ENCODE measurements at places on chromosomes 1 and 21.

DNA sequence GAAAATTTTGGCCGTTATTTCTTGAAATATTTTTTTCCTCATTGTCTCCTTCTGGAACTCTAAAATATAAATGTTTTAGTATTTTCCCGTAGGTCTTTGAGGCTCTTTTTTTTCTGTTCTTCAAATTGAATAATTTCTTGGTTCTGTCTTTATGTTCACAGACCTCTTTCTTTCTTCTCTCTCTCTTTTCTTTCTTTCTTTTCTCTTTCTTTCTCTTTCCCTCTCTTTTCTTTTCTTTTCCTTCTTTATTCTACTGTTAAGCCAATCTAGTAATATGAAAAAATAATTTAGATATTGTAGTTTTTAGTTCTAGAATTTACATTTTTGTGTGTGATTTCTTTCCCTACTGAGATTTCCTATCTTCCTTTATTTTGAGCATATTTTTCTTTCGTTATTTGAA, 30.1 kb downstream of the CLIC4 start:
- no peak for DNase-seq

DNA sequence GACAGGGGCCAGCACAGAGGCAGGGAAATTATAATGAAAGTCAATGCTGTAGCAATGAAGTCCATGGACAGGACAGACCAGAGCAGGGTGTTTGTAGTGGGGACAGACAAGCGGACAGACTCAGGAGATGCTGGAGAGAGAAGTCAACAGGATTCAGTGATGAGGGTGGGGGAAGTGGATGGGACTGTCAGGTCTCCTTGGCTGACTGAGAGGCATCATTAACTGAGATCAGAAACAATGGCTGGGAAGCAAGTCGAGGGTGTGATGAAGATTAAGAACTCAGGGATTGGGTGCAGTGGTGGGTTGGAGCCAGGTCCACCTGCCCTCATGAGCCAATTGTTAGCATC, 25.5 kb downstream of the CD58 start:
- DNase-seq, result no peak

GRCh38 chr1:23422241-23422877, 2.2 kb downstream of the TCEA3 start:
- DNase-seq, result peak; percentile 47

DNA sequence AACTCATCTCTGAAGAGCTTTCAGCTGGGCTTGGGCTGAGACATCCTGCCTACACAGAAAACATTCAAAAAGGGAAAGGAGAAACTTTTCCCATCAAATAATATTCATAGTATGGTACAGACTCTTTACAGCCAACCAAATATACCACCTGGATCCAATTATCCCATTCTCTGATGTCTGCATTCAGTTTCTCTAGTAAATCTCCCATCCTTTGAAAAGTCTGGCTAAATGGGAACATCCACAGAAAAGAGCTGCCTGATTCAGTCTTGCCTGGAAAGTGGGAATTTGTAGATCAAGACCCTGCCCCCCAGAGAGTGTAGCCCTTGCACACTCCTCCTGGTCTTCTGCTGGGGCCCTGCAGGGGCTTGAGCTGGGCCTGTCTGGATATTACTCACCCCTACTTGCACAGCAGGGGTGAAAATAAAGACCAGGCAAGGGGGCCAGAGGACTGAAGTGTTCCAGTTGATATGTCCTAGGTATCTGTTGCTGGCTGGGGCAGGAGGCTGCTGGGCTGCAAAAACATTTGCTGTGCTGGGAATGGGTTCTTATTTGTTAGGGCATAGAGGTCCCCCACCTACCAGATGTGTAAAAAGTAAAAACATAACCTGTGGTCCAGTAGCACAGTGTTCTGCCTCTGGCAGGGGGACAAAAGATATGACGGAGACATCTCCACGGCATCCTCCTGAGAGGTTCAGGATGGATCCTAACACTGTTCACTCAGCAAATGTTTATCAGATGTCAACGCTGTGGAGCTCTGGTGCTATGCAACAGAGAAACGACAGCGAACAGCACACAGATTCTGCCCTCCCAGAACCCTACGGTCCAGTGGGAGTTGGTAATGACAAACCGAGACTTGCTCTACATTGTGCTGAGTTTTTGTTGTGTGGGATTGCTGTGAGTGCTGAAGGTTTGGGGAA, 140.3 kb downstream of the PLXNA2 start:
- no peak for DNase-seq

DNA sequence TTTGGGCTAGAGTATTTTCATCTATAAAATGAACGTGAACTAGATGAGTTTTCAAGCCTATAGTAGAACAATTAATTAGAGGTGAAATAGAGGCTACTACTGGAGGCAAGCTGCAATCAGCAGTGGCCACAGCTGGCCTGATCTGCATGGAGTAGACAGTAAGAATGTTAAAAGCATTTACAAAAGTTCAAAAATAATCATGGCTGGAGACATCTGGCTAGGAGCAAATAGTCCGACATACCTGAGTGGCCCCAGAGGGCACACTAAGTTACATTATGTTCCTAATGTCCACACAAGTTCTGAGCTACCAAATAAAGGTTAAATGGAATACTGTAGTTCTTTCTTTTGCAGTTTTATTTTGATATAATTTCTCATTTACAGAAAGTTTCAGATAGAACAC, 28.0 kb downstream of the MPZL1 start:
- no peak for DNase-seq

- DNase-seq, result peak; percentile 84
Observed at GRCh38 chr1:66446261-66447001, 87.5 kb upstream of the SGIP1 start.

GRCh38 chr1:219576931-219577730, 35.8 kb downstream of the ZC3H11B start:
- no peak for DNase-seq

DNA sequence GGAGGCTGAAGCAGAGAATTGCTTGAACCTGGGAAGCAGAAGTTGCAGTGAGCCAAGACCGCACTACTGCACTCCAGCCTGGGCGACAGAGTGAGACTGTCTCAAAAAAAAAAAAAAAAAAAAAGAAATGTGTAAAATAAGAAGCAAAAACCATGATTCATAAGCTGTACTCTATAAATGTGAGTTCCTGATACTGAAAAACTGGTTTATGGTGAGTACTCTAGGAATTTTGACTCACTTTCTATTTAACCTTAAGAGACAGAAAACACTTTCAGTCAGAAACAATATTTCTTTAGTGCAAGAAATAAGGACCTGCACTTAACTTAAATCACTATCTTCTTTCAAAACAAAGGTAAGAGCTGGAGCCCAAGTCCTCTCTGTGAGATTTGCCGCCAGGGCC, 19.9 kb upstream of the POU2F1 start:
- DNase-seq, result no peak

DNA sequence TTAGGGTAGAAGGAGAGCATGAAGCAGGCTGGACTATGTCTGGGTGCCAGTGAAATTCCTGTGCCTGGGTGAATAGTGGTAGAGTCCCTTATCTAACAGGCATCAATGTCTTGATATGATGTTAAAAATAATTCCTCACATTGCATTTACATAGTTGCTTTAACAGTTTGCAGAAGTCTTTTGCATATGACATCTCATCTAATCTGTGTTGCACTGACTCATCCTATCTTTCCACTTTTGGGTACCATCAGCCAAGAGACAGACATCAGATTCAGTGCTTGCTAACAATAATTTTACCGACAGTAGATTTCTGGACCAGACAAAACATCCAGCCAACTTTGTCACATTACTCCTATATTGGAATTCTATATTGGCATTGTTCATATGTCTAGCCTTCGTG, 92.5 kb downstream of the WDR64 start:
- DNase-seq, result no peak

GRCh38 chr1:42926235-42926878, 32.3 kb downstream of the SLC2A1 start:
- DNase-seq, result no peak

DNA sequence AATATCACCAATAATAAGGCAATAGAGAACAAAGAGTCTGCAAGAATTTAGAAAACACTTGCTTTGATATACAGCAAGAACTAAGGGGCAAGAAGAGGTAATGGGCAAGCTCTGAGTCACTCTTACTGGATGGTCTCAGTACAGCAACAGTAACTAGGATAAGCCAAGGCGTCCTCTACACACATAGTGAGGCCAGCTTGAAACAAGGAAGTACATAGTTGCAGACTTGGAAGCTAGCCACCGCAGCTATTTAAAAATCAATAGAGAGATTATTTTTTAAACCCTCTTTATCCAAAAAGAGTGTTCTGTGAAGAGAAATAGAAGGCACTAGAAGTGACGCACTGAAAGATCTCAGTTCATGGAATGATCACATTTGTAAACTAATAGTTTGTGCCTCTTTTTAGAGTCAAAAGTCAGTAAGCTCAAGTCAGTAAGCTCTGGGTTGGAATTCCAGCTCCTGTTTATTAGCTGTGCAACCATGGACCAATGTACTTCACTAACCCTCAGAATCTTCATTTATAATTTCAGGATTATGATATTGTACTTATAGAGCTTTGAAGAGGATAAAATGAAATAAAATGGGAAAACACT, 118.6 kb downstream of the AKT3 start:
- DNase-seq, result no peak

GRCh38 chr1:228494970-228495853, 8.0 kb downstream of the RNF187 start:
- DNase-seq, result no peak

DNA sequence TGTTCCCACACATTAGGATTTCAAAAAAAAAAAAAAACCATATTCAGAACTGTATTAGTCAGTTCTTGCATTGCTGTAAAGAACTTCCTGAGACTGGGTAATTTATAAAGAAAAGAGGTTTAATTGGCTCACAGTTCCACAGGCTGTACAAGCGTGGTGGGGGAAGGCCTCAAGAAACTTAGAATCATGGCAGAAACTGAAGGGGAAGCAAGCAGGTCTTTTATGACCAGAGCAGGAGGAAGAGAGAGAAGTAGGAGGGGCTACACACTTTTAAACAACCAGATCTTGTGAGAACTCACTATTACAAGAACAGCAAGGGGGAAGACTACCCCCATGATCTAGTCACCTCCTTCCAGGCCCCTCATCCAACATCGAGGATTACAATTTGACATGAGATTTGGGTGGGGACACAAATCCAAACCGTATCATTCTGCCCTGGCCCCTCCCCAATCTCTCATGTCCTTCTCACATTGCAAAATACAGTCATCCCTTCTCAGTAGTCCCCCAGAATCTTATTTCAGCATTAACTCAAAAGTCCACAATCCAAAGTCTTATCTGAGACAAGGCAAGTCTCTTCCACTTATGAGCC, 51.8 kb downstream of the POU2F1 start:
- DNase-seq, result no peak

GRCh38 chr1:6738987-6739676, 37.5 kb upstream of the DNAJC11 start:
- DNase-seq, result no peak

- no peak for DNase-seq
Observed at GRCh38 chr1:180194048-180194425, 36.0 kb upstream of the LHX4 start.

- DNase-seq, result no peak
Observed at GRCh38 chr1:31690921-31691320, 12.9 kb downstream of the COL16A1 start.

GRCh38 chr1:30872033-30872947, 36.3 kb downstream of the SDC3 start:
- DNase-seq, result no peak

DNA sequence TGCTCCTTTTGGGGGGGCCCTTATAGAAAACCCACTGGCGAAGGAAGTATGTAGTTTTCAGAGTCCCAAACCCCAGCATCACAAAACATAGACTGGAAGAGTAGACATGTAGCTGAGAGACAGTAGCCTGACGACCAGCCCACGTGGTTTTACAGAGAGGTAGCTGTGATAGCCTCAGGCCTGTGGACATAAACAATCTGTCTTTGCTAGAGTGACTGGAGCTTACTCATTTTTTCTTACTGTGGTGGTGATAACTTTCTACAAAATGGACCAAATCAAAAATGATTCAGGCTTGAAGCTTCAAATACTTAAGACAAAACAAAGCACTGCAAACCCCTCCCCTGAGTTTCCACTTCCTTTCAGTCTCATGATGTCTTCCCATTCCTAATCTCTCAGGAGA, 497.0 kb downstream of the RWDD3 start:
- DNase-seq, result no peak

DNA sequence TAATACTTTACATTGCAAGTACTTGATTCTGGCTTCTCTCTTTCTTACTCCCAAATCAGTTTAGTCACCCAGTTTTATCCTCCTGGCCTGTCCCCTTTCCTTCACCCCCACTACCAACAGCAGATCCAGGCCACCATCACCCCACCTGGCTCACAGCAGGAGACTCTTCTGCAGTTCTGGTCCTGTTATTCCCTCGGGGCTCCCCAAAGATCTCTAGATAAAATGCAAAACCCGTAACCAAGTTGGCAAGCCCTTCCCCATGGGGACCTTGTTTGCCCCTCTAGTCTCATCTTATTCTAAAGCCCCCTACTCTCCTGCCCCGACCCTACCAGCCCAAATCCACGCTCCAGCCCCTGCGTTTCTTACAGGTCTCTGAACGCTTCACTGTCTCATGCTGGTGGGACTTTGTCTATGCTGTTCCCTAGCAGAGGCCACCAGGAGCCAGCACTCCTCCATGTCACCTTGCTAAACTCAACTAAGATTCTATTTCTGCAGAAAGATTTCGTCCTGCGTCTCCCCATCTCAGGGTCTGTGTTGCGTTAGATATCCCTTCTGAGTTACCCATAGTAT, 4.0 kb downstream of the ABCG1 start:
- no peak for DNase-seq

DNA sequence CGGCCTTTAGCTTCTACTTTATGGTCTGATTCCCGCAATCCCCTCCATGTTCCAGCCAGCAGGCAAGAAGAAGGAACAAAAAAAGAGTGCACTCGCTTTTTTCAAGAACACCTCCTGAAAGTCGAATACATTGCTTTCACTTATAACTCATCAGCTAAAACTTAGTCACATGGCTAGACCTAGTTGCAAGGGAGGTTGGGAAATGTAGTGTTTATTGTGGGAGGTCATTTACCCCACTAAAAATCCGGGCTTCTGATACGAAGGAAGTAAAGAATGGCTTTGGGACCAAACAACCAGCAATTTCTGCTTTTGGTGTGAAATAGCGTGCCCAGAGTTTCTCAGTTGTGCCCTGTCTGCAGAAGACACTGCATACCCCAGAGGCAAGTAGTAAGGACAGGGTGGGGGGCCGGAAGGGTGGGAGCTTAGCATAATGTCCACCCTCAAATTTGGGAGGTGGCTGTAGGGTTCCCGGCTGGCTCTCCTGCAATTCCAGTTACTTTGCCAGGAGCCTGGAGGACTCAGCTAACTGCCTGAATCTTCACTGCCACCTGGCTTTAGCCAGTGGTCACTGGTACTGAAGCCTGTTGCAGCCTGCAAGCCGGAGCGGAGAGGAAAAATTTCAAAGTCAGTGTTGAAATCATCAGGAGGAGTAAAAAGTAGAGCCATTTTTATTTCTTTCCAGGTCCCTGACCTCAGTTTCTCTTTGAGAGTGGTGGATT, 57.7 kb upstream of the F3 start:
- DNase-seq, result no peak

DNA sequence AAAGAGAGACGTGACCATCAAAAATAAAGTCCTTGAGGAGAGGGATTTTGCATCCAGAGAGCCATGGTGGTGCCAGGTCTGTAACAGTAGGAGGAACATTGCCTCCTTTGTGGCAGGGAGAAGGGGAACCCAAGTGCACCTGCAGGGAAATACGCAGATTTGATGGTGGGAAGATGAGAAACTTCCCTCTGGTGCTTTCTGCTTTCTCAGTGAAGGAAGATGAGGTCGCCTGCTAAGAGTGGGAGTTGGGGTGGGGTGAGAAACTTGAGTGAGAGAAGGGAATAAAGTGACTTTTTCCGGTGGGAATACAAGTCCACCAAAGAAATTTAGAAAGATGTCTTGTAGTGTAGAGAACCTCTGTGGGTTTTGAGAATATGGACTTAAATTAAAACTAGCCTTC, 9.1 kb downstream of the PLA2G4A start:
- DNase-seq, result no peak

GRCh38 chr1:89516055-89516454, 8.6 kb upstream of the LRRC8B start:
- DNase-seq, result no peak
